Spleen (tissue), 13 donors: ENCODE measurements at places on chromosomes 6 and 20. TPM values are rescaled to one million over a fixed set of nuclear protein-coding genes. Genes with fewer than 3 reads are reported as not detected.
A peak's percentile ranks its signal among the peaks of the same experiment; 100 is the strongest.

- peaks cover 24% of the 10 kb centered on the region for H3K4me1 ChIP-seq
- no peaks in the 10 kb centered on the region for H3K27me3 ChIP-seq
- DNase-seq, result peak; percentile 49
- no peak overlapping the region for H3K4me3 ChIP-seq
These were observed 81.1 kb downstream of the SNX5 start for GRCh38 chr20:17887331-17888030.

DNA sequence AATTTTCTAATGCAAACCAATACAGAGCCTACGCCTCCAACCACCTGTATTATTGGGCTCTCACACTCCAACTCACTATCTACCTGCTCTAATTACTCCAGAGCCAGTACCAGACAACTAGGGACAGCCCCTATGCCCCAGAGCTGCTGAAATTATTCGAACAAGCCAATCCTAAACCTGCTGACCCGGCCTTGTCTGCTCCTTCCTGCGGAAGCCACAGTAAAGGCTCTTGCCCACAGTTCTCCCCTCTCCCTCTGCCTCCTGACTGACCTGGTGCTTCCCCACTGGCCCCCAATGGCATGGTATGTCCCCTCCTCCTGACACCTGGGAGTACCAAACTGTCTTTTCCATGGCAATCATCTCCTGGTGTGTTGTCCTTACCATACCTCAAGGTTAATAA, 4.1 kb upstream of the TOX2 start:
- peaks cover 22% of the 10 kb centered on the region for H3K27me3 ChIP-seq
- H3K36me3 ChIP-seq, result no peaks in the 10 kb centered on the region
- H3K4me3 ChIP-seq, result no peak overlapping the region
- no peak overlapping the region for H3K27ac ChIP-seq
- no peak for DNase-seq

DNA sequence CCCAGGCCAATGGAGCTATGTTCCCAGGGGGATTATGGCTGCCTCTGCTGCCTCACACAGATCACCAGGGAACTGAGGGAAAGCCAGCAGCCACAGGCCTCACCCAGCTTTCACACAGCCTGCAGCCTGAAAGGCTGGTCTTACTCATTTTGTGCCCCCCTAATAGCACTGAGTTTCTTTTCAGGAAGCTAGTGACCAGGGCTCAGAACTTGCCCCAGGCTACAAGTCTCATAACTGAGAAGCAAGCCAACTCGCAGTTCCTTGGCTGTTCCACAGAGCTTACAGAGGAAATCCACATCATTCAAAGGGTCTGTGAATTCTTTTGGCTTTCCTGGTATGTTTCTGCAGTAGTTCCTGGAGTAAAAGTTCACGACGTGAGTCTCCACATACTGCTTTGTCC, 524.8 kb upstream of the GJE1 start:
- DNase-seq, result no peak
- no peaks in the 10 kb centered on the region for H3K36me3 ChIP-seq
- H3K27ac ChIP-seq, result no peak overlapping the region
- H3K4me1 ChIP-seq, result no peaks in the 10 kb centered on the region

LATS1 gene
- 33.4 TPM for total RNA-seq

DNA sequence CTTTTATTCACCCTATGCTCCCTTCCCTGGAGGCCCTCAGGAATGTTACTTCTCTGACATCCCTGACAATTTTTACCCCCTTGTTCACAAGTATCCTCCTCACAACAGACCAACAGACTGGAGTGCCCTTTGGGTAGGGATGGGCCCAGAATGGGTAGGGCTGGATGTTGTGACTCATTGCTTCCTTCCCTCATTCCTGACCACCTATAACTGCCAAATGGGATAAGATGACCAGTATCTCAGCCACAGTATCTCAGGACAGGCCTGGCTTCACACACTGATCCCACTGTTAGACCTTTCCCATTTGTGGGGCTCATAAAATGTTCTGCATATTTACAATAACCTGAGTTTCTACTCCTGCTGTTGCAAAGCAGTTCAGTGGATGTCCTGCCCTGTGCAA, 223.0 kb upstream of the LRFN2 start:
- no peak overlapping the region for H3K27ac ChIP-seq
- no peak for DNase-seq
- H3K27me3 ChIP-seq, result no peaks in the 10 kb centered on the region
- no peaks in the 10 kb centered on the region for H3K36me3 ChIP-seq

GRCh38 chr6:17842934-17843821, 136.5 kb upstream of the NUP153 start:
- no peak for DNase-seq
- H3K4me3 ChIP-seq, result no peak overlapping the region
- H3K4me1 ChIP-seq, result no peaks in the 10 kb centered on the region

HLA-F gene
- 445 TPM for total RNA-seq

GRCh38 chr20:9204979-9205378, 136.1 kb downstream of the PLCB4 start:
- H3K4me3 ChIP-seq, result no peak overlapping the region
- no peaks in the 10 kb centered on the region for H3K4me1 ChIP-seq
- H3K27ac ChIP-seq, result no peak overlapping the region

DNA sequence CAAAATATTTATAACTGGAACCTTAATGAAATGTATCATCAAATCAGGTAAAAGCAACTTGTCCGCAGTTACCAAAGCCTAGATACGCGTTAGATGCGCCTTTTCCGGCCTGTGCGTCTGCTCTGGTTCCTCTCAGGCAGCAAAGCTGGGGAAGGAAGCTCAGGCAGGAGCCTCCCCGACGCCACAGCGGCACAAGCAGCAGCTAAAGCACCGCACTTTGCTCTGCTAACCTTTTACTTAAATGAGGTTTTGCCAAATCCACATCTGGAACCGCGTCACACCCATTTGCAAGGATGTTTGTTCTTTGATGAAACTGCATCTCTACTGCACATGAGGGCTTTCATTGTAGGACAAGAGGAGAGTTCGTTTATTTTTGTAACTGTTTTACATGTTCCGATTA, 36.8 kb downstream of the THBS2 start:
- H3K36me3 ChIP-seq, result no peaks in the 10 kb centered on the region
- peaks cover 32% of the 10 kb centered on the region for H3K4me1 ChIP-seq
- no peaks in the 10 kb centered on the region for H3K27me3 ChIP-seq
- H3K27ac ChIP-seq, result no peak overlapping the region

DNA sequence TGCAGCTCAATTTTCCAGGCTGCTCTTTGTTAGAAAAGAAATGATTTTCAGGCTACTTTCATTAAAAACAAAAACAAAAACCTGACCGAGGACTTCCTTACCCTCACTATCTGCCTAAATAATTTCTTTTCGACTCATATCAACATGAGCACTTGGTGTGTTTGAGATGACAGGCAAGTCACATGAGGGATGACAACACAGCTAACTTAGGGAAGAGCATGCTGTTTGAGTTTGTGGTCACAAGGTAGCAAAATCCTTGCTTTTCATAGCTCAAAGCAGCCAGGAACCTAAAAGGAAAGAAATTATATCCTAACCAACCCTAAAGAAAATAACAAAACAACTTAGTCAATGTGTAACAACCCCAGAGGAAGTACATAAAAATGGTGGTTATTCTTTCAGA, 459.5 kb downstream of the KIF16B start:
- no peaks in the 10 kb centered on the region for H3K4me1 ChIP-seq
- no peak overlapping the region for H3K27ac ChIP-seq
- H3K4me3 ChIP-seq, result no peak overlapping the region
- no peaks in the 10 kb centered on the region for H3K36me3 ChIP-seq

GRCh38 chr20:40848526-40848925, 159.5 kb upstream of the MAFB start:
- DNase-seq, result no peak
- no peak overlapping the region for H3K4me3 ChIP-seq
- H3K27me3 ChIP-seq, result peaks cover 54% of the 10 kb centered on the region
- no peaks in the 10 kb centered on the region for H3K36me3 ChIP-seq
- H3K27ac ChIP-seq, result no peak overlapping the region
- peaks cover 12% of the 10 kb centered on the region for H3K4me1 ChIP-seq

RSPO3 gene
- 1.5 TPM for total RNA-seq

GPX5 gene
- not detected for total RNA-seq

- no peaks in the 10 kb centered on the region for H3K4me1 ChIP-seq
- H3K27me3 ChIP-seq, result peaks cover 50% of the 10 kb centered on the region
- no peak overlapping the region for H3K4me3 ChIP-seq
- H3K27ac ChIP-seq, result no peak overlapping the region
- DNase-seq, result no peak
- no peaks in the 10 kb centered on the region for H3K36me3 ChIP-seq
These were observed 14.9 kb upstream of the RFPL4B start for GRCh38 chr6:112332274-112332673.

DNA sequence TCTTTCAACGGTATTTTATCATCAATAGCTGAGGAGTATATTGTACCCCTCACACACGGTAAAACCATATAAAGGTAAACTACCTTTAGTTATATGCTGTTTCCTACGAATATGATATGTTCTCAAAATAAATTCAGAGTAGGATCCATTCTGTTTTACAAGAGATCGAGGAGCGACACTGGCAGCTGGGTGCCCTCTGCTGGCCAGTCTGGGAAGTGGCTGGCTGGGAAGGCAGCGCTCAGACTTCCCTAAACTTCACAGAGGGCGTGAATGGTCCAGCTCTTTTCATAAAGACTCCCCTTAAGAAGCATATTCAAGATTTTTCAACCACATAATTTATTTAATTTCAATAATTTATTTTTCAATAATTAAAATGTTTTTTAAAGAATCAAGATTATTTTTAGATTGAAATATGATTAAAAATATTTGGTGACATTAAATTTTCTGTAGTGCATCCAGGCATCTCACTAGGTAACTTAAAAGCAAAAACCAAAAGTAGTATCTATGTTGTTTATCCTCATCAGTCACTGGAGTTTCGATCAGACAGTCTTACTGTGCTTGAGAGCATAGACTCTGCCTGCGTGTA, 187.5 kb upstream of the PDE10A start:
- H3K4me3 ChIP-seq, result no peak overlapping the region
- peaks cover 80% of the 10 kb centered on the region for H3K27me3 ChIP-seq
- no peak overlapping the region for H3K27ac ChIP-seq
- peaks cover 14% of the 10 kb centered on the region for H3K4me1 ChIP-seq

GRCh38 chr6:143449714-143450452, 612 bp downstream of the ADAT2 start:
- peaks cover 18% of the 10 kb centered on the region for H3K4me1 ChIP-seq
- H3K36me3 ChIP-seq, result peaks cover 15% of the 10 kb centered on the region
- peak overlapping the region; percentile 83 for H3K27ac ChIP-seq
- H3K27me3 ChIP-seq, result no peaks in the 10 kb centered on the region
- DNase-seq, result no peak

DNA sequence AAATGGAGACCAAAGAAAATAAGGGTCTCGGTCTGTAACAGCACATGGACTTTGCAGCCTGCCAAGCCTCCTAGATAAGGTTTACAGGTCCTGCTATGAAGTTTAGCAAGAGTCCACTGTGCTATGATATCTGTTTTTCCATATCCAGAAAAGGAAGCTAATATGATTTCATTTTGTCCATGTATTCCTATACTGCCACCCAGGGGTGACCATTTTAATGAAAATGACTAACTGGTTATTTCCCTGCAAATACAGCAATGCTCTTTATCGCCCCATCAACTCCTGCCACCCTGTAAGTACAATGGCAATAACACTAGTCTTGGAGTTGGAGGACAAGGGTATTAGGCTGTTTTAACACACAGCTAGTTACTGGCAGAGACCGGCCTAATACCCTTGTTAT, 115.2 kb upstream of the GLP1R start:
- H3K36me3 ChIP-seq, result no peaks in the 10 kb centered on the region
- H3K27ac ChIP-seq, result no peak overlapping the region
- H3K4me3 ChIP-seq, result no peak overlapping the region
- peaks cover 7% of the 10 kb centered on the region for H3K27me3 ChIP-seq
- H3K4me1 ChIP-seq, result no peaks in the 10 kb centered on the region
- no peak for DNase-seq

JPH2 gene
- total RNA-seq, result 4.4 TPM

DNA sequence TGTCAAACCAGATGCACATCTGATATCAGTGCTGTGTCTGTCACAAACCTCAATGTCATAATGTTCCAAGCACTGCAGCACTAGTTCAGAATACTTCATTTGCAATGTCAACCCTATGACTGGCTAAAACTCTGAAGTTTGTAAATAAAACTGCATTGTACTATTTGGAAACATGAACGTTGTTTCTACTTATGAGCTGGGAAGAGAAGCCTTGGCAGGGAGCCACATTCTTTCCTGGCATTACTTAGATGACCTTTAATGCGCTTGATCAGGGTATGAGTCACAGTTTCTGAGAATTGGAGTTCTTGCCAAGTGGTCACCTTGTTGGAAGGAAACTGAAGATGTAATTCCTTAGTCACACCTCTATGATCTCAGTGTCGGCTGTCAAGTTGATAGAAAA, 664.8 kb upstream of the MMS22L start:
- no peak overlapping the region for H3K27ac ChIP-seq
- H3K36me3 ChIP-seq, result no peaks in the 10 kb centered on the region
- no peaks in the 10 kb centered on the region for H3K27me3 ChIP-seq
- H3K4me1 ChIP-seq, result no peaks in the 10 kb centered on the region
- H3K4me3 ChIP-seq, result no peak overlapping the region

GRCh38 chr20:62956387-62957135, 4.1 kb downstream of the SLC17A9 start:
- H3K27ac ChIP-seq, result no peak overlapping the region
- no peaks in the 10 kb centered on the region for H3K27me3 ChIP-seq
- H3K36me3 ChIP-seq, result peaks cover 3% of the 10 kb centered on the region
- DNase-seq, result peak; percentile 71
- H3K4me3 ChIP-seq, result no peak overlapping the region
- peaks cover 67% of the 10 kb centered on the region for H3K4me1 ChIP-seq

WFDC5 gene
- not detected for total RNA-seq

DNA sequence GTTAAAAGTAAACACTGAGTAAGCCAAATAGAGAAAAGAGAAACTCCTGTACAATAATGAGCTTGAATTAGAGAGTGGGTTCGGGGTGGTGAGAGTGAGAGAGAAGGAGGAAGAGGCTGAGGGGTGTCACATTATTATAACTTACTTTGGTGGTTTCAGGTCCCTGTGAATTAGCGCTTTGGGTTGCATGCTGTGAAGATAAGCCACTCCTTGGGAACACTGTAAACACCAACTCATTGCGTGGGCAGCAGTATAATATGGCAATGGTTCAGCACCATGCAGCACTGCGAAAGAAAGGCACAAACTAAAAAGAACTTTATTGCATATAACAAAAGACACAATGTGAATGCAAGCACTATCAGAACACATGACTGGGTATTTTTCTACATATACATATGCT, 26.9 kb downstream of the MAP3K7 start:
- no peaks in the 10 kb centered on the region for H3K4me1 ChIP-seq
- no peaks in the 10 kb centered on the region for H3K27me3 ChIP-seq
- no peak overlapping the region for H3K4me3 ChIP-seq
- peaks cover 59% of the 10 kb centered on the region for H3K36me3 ChIP-seq
- H3K27ac ChIP-seq, result no peak overlapping the region

LAMA4 gene
- 3.7 TPM for total RNA-seq

GRCh38 chr6:119171864-119172588, 93.6 kb upstream of the FAM184A start:
- DNase-seq, result no peak
- no peak overlapping the region for H3K4me3 ChIP-seq
- H3K36me3 ChIP-seq, result no peaks in the 10 kb centered on the region
- H3K27ac ChIP-seq, result no peak overlapping the region
- no peaks in the 10 kb centered on the region for H3K4me1 ChIP-seq

GRCh38 chr6:31734247-31734820, 2.0 kb downstream of the CLIC1 start:
- H3K4me1 ChIP-seq, result peaks cover 53% of the 10 kb centered on the region
- peak overlapping the region; percentile 90 for H3K4me3 ChIP-seq
- H3K27ac ChIP-seq, result peak overlapping the region; percentile 99
- peaks cover 40% of the 10 kb centered on the region for H3K36me3 ChIP-seq

GLP1R gene
- 0.11 TPM for total RNA-seq
